ENCODE measurements at places on chromosomes 11 and 22.

GRCh38 chr11:58652726-58653280 lies 30.3 kb downstream of the CNTF start:
- no peak for DNase-seq

- DNase-seq = no peak
Observed at GRCh38 chr11:61529537-61530225, 21.1 kb downstream of the LRRC10B start.

GRCh38 chr22:36226189-36226588 lies 13.1 kb downstream of the APOL2 start:
- DNase-seq = no peak

DNA sequence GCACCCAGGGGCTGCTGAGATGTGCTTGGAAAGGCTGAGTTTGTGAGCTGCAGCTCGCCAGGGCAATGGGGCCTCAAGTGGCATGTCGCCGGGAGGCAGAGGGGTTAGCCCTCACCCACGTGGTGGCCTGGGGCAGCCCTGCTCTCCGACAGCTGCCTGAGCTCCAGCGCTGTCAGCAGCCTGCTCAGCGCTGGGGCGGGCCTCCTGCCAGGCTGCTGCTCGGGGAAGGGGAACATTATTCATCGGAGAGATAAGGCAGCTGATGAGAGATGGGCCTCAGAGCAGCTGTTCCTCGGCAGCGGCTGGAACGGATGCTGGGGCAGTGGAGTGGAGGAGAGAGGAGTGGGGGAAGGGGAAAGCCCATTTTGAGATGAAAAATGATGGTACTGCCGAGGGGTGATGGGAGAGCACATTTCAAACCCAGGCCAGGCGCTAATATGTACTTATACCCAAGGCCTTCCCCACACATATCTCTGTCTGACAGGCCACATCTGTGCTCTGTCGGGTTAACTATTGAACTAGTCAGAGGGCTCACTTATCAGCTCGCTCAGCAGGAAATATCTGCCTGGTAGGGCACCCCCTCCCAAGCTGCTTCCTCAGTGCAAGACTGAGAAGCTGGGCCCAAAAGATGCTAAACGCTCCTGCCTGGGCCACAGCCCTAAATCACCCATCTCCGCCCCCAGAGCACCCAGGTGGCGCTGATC lies 79.5 kb downstream of the TIMP3 start:
- peak; percentile 29 for DNase-seq

GRCh38 chr11:120273432-120273831 lies 33.5 kb downstream of the POU2F3 start:
- no peak for DNase-seq

Measured in stimulated activated CD4-positive, alpha-beta T cell treated with anti-CD3 and anti-CD28 coated beads, TNF-alpha, amount 100 ng/mL, for 24 hours (primary cell).